GM13976 (cell line): ENCODE measurements at places on chromosomes 12 and 14.

DNA sequence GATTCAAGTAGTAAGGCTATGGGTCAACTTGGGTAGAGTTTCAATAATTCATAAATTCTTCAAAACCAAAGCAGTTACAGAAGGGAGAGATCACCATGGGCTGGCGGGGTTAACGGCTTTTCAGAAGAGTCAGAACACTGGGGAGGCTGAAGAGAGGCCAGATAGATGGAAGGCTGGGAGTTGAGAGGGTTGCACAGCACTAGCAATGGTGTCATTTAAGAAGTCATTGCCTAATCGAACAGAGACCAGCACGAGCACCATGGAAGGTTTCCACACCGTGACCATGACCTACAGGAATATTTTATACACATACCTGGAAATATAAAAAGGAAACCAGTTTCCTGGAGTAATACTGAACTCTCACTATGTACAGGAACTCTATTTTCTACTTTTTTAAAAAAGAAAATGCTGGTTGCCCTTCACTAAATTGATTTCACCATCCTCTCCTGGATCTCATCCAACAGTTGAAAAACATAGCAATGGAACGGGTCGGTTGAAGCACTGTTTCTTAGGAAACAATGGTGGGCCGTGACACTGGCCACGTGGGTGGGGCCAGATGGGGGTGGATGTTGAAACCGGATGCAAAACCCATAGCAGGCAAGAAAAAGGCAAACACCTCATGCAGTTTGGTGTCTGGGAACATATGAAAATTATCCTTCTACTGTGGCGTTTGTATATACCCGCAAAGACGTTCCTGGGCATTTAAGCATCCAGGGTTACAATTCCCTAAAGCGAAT is 38.0 kb upstream of the RIN3 start:
- no peak for DNase-seq

- no peak for DNase-seq
Observed at GRCh38 chr14:42214981-42215491, 608.4 kb downstream of the LRFN5 start.

GRCh38 chr12:13505224-13505623 is 308.7 kb downstream of the EMP1 start:
- no peak for DNase-seq

GRCh38 chr14:37544407-37544806 is 50.6 kb downstream of the FOXA1 start:
- DNase-seq = no peak
